Hematopoietic multipotent progenitor cell treated with erythropoietin and hydrocortisone succinate and interleukin-3 and kit ligand, for 8 days (in vitro differentiated cells): ENCODE measurements at places on chromosomes 7 and 10.

GRCh38 chr7:36408589-36408988 lies 18.9 kb downstream of the ANLN start:
- DNase-seq: no peak

DNA sequence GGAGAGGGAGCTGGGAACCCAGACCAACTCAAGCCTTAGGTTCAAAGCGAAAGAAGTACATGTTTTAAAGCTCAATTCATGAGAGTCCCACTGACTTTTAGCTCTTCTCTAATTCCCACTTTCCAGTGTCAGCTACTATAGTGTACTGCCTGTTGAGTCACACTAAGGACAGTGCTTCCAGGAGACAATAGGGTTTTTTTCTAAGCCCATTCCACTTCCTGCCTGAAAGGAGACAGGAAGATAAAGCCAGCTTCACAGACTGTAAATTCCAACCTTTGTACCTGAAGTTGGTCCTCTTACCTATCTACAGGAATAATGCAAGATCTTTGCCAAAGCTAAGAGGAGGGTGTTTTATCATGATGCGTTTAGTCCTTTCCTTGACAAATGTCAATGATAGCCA lies 4.4 kb downstream of the MSRB2 start:
- no peak for DNase-seq

DNA sequence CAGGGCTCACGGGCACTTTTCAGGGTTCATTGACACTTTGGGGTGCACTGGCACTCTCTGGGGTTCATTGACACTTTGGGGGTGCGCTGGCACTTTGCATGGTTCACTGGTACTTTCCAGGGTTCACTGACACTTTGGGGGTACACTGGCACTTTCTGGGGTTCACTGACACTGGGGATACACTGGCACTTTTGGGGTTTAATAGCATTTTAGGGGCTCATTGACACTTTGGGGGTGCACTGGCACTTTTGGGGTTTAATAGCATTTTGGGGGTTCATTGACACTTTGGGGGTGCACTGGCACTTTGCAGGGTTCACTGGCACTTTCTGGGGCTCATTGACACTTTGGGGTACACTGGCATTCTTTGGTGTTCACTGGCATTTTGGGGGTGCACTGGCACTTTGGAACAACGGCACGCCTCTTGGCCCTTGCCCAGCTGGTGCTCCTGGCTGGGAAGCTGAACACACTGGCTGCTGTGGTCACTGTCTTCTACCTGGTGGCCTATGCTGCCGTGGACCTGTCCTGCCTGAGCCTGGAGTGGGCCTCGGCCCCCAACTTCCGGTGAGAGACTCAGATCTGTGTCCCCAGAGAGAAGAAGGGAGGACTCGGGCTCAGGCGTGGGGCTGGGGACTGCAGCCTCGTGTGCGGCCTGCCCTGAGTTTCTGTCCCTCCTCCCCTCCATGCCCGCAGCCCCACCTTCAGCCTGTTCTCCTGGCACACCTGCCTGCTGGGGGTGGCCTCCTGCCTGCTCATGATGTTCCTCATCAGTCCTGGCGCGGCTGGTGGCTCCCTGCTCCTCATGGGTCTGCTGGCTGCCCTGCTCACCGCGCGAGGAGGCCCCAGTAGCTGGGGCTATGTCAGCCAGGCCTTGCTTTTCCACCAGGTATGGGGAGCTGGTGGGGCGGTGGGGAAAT lies 6.2 kb upstream of the TRIP6 start:
- no peak for DNase-seq

DNA sequence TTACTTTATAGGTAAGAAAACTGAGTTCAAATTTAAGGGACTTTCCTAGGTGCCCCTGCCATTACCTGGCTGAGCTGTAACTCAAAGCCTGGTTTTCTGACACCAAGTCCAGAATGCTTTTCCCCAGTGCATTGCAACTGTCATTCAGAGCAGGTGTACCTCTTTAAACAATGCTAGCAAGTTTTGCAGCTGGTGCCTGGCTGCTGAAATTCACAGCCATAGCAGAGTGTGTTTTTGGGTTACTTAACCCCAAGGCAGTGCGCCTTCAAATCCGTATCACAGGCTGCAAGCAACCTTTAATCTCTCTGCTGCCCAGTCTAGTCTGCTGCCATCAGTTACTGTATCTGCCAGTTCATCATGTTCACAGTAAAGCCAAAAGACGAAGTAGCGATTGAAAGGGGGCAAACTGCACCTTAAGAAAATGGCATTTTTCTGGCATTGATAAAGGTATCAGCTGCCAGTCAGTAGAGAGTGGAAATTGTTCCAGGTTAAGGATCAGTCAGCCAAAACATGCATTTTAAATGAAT lies 265.4 kb downstream of the CSTF2T start:
- DNase-seq: no peak

DNA sequence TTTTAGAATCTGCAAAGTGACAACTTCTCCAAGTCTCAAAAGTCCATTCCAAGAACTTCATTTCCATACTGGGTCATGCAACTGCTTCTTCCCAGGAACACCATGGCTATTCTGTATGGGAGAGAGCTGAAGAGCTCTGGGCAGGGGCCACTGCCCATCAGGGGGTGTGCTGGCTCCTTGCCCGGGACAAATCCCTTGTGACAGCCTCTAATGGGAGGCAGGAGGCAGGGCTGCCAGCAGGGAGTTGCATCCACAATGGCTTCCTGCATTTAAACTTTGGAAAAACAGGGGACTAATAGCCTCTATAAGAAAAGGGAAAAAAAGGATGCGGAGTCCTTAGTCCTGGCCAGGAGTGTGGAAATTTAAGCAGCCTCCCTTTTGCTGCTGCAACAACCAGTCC lies 18.4 kb upstream of the FRMD4A start:
- no peak for DNase-seq

GRCh38 chr10:60124536-60124935 lies 218.2 kb upstream of the CCDC6 start:
- DNase-seq: no peak

DNA sequence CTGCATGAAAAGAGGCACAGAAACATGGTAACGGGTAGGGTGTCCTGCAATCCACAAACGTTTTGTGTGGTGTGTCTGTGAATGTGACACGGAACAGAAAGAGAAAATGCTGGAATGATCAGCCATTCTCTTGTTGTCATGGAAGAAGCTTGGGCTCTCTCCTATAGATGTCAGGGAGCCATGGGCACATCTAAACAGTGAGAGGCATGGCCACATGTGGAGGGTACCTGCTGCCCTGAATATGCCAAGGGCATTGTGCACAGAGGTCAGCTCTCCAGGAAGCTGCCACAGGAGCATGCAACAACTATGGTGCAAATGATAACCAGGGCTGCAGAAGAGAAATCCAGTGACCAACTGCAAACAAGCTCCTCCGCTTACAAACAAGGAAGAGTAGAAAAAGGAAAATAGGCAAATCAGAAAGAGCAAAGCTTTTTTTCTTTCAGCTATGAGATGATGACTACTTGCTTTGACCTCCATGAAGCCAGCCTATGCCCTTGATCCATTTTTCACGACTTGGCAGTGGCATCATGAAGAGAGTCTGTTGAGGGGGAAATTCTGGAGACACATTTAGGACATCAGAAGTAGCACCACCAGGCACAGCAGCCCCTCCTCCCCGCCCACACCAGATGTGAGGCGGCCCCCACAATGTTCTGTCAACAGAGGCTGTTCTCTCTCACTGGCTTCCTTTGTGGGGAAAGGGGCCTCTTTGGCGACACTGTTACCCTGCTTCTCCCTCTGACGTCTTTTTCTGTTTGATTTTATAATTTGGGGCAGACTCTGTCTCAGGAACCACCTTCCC lies 4.8 kb upstream of the PDE1C start:
- DNase-seq: no peak

DNA sequence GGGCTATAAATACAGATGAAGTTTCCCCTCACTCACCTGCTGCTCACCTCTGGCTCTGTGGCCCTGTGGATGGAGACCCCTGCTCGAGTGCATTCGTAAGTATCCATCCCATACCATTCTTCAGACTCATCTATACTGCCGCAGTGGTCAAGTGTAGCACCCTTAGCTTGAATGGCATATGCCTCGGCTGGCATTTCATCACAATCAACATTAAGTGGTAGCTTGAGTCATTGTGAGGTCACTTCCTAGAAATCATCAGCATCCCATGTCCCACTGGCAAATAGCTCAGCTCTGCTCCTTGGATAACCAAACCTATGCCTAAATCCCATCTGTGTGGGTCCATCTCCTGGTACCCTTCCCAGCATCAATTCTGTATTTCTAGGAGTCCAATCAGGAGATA lies 38.2 kb downstream of the MDH2 start:
- no peak for DNase-seq

- no peak for DNase-seq
Measured at GRCh38 chr7:22771194-22771871, 44.3 kb downstream of the IL6 start.

- DNase-seq: no peak
Measured at GRCh38 chr7:55065079-55065478, 46.3 kb downstream of the EGFR start.

GRCh38 chr7:43698460-43699255 lies 30.7 kb downstream of the COA1 start:
- DNase-seq: no peak

DNA sequence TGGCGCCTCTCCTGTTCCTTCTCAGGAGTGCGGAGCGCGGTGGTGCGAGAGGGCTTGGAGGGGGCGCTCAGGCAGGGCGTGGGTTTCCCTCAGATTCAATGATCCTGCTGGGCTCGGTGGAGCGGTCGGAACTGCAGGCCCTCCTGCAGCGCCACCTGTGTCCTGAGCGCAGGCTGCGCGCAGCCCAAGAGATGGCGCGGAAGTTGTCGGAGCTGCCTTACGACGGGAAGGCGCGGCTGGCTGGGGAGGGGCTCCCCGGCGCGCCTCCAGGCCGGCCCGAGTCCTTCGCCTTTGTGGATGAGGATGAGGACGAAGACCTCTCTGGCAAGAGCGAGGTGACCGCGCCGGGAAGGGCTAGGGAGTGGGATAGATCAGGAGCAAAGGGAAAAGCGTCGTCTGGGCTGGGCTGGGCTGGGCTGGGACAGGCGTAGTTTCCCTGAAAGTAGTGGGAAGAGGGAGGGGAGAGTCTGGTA lies 17.0 kb downstream of the FAM131B start:
- peak; percentile 19 for DNase-seq

DNA sequence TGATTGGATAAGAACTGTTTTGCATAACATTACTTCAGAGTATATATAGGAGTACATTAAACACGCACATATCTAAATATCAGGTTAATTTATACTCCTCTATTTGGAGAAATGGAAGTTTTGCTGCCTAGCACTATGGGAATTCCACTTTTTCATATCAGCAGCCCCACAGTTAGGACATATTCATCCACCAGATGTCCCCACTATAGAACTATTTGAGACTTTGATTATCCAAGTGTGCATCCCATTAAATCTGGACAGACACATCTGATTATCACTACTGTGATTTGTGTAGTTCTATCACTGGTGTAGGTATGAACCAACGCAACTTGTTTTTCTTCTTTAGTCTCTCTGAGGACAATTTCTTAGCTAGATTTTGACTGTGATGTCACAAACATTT lies 345.7 kb downstream of the THSD7A start:
- DNase-seq: no peak

- DNase-seq: peak; percentile 57
Measured at GRCh38 chr10:71684356-71685173, 35.0 kb downstream of the C10orf105 start.
